NCI-H1092 treated with DMSO at 0.1 percent for 48 hours (cell line): ENCODE measurements at places on chromosomes 1 and 21.

DNA sequence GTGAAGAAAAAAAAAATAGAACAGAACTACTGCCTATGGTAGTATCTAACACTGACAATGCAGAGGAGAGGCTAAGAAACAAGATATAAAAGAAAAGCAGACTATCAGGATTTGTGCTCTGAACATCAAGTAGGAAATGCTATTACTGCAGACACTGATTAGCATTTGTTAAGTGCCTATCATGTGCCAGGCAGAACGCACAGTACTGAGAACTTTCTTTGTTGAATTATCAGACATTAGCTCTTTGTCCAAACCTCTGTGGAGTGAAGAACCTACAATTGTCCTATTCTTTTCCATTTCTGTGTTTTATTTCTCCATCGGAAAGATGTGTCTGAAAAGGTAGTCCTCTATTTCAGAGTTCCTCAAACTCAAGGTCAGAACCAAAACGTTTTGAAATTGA, 30.5 kb upstream of the DISP1 start:
- DNase-seq, result no peak

- no peak for DNase-seq
Measured at GRCh38 chr1:167086033-167086432, 4.1 kb downstream of the GPA33 start.

DNA sequence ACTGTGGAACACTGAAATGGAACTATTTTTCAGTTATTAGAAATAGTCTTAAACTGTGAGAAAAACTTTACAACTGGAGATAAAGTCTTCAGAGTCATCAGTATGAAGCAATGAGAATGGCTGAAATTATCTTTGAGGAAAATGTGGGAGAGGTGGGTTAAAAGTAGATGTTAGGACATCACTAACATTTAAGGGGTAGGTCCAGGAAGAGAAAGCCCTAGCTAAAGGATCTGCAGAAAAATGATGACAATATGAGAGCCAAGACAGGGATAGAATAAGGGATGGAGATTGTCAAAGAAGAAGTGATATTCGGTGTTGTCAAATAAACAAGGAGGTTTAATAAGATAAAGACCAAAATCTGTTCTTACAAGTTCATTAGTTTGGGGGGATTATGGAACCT, 123.3 kb upstream of the GPR52 start:
- DNase-seq, result no peak

- DNase-seq, result no peak
Measured at GRCh38 chr1:995665-996633, 3.9 kb downstream of the HES4 start.

GRCh38 chr1:111593403-111594305, 25.9 kb upstream of the RAP1A start:
- no peak for DNase-seq

GRCh38 chr1:191134796-191135195, 657.1 kb upstream of the BRINP3 start:
- DNase-seq, result no peak

GRCh38 chr1:95033843-95034242, 38.9 kb downstream of the ALG14 start:
- no peak for DNase-seq

GRCh38 chr1:34800214-34800613, 7.4 kb downstream of the GJA4 start:
- DNase-seq, result no peak

GRCh38 chr1:51019811-51020210, 49.8 kb downstream of the CDKN2C start:
- no peak for DNase-seq
